ENCODE measurements at places on chromosomes 11 and 22.

- DNase-seq = peak; percentile 94
Observed at GRCh38 chr11:96306933-96307775, 35.8 kb downstream of the MAML2 start.

DNA sequence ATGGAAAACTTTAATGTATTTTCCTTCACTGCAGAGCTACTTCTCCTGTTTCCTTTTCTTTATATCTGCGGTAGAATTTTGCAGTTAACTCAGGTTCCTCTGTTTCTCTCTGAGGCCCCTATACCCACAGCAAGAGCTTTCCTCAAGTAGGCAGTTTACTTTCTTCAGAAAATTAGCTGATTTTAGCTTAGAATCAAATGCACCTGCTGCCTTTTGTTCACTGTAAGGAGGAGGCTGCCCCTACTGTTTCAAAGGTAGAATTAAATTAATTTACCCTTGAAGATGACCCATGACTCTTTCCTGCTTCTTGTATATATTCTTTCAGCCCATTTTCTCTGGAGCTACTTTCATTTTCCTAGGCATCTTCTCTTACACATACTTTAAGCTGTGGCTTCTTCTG is 68.7 kb upstream of the GDPD4 start:
- no peak for DNase-seq

DNA sequence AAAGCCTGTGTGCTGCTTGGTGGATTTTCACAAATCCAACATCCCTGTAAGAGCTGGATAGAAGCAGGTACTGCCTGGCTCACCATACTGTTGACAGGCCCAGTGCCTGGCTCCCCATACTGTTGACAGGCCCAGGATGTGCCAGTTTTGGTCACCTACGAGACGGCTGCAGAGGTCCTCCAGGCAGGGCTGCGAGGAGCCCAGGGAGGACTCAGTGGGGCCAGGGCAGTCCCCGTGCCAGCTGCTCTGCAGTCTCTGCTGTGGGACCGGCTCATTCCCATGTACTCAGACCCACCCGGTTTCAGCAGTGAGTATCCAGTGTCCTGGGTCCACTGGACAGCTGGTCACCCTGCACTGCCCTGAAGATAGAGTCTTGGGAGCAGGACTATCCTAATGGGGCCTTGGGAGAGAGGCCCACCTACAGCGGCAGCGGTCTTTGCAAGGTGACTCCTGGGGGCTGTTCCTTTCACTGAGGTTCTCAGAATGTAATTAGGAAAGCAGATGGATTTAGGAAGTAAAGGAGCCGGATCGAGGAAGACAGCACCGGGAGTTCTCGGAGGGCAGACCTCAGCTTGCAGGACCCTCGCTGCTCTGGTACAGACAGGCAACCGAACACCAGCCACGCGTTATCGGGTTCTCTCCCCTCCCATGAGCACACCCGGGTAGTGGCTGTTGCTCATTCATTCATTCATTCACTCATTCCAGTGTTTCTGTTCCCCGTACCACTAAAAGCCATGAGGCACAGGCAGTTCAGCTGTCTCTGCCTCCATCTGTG is 106.1 kb downstream of the CTTN start:
- no peak for DNase-seq

DNA sequence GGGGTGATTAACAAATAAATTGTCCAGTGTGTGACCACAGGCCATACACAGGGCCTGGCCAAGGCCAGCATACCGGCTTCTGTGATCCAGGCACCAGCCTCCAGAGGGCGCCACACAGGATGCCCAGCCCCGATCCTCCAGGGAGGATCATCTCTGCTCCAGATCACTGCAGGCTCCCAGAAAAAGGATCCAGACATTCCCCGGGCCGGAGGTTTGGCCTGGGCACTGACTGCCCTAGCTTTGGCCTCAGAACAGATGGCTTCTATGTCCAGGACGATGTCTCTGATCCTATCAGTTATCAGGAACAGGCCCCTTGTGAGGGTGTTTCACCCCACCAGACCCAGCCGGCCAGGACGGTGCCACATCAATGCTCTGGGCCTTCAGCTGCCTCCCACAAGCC is 74.5 kb upstream of the LMO1 start:
- DNase-seq = peak; percentile 49

GRCh38 chr11:12207384-12208150 is 97.2 kb downstream of the MICAL2 start:
- peak; percentile 55 for DNase-seq
